ENCODE measurements at places on chromosomes 1 and 21.

GRCh38 chr1:235563513-235564061, 59.3 kb upstream of the B3GALNT2 start:
- no peak for ATAC-seq

- no peak for ATAC-seq
Measured at GRCh38 chr1:161381707-161382106, 14.0 kb upstream of the CFAP126 start.

GRCh38 chr1:225201447-225201846, 226.4 kb downstream of the LBR start:
- ATAC-seq: no peak

DNA sequence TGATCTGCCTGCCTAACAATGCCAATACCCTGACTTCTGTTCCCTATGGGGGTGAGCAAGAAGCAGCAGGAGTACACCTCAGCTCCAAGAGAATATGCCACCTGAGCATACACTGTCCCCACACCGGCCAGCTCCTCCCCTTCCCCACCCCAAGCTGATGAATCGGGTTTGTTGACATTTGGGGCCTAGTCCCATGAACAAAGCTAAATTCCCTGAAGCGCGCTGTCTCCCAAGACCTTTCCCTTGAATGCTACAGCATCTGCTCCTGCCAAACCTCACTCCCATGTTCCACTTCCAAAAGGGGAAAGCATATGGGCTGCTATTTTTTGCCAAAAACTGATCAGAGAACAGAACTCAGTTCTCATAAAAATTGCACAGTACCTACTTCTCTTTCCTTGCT, 220.4 kb upstream of the CAMK1G start:
- peak; percentile 70 for ATAC-seq

- peak; percentile 49 for ATAC-seq
Measured at GRCh38 chr1:41795205-41795762, 123.4 kb downstream of the HIVEP3 start.

DNA sequence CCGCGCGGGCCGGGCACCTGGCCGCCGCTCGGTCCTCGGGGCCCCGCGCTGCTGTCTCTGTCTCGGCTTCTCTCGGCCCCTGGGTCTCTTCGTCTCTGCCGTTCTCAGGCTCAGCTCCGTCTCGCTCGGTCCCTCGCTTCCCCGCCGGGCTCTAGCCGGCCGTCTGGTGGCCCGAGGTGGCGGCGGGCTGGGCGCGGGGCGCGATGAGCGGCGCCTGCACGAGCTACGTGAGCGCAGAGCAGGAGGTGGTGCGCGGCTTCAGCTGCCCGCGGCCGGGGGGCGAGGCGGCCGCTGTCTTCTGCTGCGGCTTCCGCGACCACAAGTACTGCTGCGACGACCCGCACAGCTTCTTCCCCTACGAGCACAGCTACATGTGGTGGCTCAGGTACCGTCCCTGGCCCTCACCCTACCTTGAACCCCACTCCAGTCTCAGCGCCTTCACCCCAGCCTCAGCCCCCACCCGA, 355 bp downstream of the SHISAL2A start:
- peak; percentile 17 for ATAC-seq

- ATAC-seq: no peak
Measured at GRCh38 chr1:235181561-235182245, 20.7 kb upstream of the RBM34 start.

GRCh38 chr1:90809093-90809492, 92.0 kb upstream of the BARHL2 start:
- ATAC-seq: no peak

GRCh38 chr1:210342986-210343780, 14.5 kb downstream of the HHAT start:
- ATAC-seq: peak; percentile 33

DNA sequence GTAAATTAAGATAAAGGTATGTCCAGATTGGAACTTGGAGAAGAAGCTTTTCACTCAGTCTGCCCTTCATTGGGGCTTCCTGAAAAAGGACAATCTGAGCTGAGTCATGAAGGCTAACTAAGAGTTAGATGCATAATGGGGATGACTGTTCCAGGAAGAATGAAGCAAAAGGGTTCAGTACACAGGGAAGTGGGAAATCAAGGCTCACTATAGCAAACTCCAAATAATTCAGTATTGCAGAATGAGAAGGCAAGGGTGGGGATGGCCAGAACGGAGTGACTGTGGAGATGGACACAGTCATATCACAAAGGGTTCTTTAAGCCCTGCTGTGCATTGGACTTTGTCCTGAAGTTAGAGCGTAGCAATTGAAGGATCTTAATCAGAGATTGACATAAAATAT, 158.3 kb downstream of the FGGY start:
- peak; percentile 76 for ATAC-seq

DNA sequence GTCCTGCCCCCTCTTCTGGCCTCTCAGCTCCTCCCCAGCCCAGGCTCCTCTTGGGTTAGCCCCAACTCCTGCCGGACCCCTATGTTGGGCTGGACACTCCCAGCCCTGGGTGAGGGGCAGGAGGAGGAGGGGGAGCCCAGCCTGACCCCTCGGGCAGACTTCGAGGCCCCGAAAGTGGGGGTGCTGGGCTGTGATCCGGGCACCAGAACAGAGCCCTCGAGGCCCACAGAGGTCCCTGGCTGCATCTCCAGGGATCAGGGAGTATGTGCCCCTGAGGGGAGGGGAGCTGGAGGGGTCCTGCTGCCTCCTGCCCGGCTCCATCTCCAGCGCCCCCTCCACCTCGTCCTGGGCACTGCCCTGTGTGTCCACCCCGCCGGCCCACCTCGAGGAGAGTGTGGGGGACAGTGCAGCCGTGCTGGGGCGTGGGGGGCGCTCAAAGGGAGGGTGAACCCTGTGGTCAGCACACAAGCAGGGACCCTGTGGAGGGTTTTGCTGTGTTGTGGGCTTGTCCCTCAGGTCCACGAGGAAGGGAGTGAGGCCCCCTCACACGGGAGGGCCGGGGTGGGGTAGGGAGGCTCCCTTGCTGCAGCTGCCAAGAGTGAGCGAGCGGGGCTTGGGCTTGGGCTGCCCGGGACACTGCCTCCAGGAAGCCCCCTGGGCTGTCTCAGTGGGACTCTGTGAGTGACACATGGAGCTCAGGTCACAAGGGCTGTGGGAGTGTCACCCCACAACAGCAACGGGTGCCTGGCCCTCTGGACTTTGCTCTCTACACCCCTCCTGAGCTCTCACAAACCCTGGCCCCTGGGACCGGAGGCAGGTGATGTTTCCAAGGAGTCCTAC, 54.4 kb downstream of the COL18A1 start:
- ATAC-seq: no peak

GRCh38 chr1:119829625-119830024, 18.4 kb upstream of the REG4 start:
- ATAC-seq: no peak

GRCh38 chr1:116231752-116232151, 120.6 kb downstream of the MAB21L3 start:
- no peak for ATAC-seq

- ATAC-seq: no peak
Measured at GRCh38 chr21:42317341-42317741, 2.1 kb upstream of the TFF3 start.

- ATAC-seq: no peak
Measured at GRCh38 chr21:16241016-16241415, 511.2 kb downstream of the USP25 start.

All from esophagus mucosa (tissue), 1 donor.